Activated T-helper 2 cell treated with anti-CD3 and anti-CD28 coated beads, Interferon-gamma antibody, Interleukin-2, Interleukin-4, amounts not matched to agents 10 μg/mL and 5 μg/mL and 100 μg/mL, durations not matched to agents 14 hours and 24 hours and 36 hours (primary cell): ENCODE measurements at places on chromosomes 12 and 14.

DNA sequence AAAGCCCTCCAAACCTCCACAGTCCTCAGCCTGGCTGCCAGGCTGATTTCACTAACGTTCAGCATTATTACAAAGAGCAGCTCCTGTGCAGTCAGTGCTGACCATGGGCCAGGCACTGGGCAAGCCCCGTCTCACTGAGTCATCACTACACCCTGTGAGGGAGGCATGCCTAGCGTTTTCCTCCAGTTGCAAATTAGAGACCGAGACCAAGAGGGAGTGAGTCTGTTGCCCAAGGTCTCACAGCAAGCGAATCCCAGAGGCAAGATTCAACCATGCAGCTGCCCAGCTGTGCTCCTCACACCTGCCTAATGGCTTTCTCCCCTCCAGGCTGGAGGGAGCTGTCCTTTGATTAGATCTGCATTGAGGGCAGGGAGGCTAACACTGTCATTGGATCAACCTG is 229.3 kb upstream of the LHX5 start:
- no peaks in the 10 kb centered on the region for H3K27me3 ChIP-seq
- no peaks in the 10 kb centered on the region for H3K4me1 ChIP-seq
- DNase-seq = no peak
- H3K36me3 ChIP-seq = no peaks in the 10 kb centered on the region
- H3K4me3 ChIP-seq = no peak overlapping the region

- H3K27ac ChIP-seq = no peak overlapping the region
- DNase-seq = no peak
- no peak overlapping the region for H3K4me3 ChIP-seq
- H3K36me3 ChIP-seq = peaks cover under 1% of the 10 kb centered on the region
- peaks cover 20% of the 10 kb centered on the region for H3K4me1 ChIP-seq
Observed at GRCh38 chr12:111761099-111761498, 5.6 kb upstream of the ALDH2 start.

DNA sequence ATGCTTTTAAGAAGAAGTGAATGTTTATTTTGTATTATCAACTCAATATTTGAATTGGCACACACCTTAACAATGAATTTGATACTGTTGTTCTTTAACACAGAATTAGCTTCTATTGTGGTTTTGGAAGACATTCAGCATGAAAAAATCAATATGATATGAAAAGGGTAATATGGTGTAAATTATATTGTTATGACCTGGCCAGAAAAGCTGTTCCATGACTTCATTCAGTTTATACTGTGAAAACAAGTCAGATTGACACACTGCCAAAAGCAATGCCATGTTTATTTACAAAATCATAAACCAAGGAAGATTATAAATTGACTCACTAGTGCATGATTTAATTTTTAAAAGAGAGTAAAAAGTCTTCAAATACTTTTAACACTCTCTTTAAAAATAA is 851.4 kb upstream of the SEL1L start:
- H3K4me1 ChIP-seq = no peaks in the 10 kb centered on the region
- H3K4me3 ChIP-seq = no peak overlapping the region
- DNase-seq = no peak
- no peaks in the 10 kb centered on the region for H3K27me3 ChIP-seq
- H3K36me3 ChIP-seq = no peaks in the 10 kb centered on the region

- H3K27ac ChIP-seq = no peak overlapping the region
- no peak for DNase-seq
- peaks cover 2% of the 10 kb centered on the region for H3K4me1 ChIP-seq
- no peak overlapping the region for H3K4me3 ChIP-seq
Observed at GRCh38 chr12:88248606-88249005, 106.5 kb downstream of the TMTC3 start.

GRCh38 chr14:22973217-22974032 is 8.9 kb downstream of the AJUBA start:
- DNase-seq = no peak
- H3K27ac ChIP-seq = no peak overlapping the region

DNA sequence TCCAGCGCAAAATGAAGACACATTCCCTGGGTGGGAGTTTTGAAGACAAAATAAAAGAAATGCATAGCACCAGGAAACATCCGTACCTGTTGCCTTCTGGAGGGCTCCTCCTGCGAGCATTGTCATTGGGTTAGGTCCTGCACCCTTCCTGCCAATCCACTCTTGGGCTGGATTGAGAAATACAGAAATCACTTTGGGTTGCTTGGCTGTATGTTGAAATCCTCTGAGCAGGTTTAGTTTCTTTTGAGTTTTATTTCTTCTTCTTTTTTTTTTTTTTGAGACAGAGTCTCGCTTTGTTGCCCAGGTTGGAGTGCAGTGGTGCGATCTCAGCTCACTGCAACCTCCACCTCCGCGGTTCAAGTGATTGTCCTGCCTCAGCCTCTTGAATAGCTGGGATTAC is 67.6 kb downstream of the ARF6 start:
- DNase-seq = no peak
- no peaks in the 10 kb centered on the region for H3K27me3 ChIP-seq
- no peaks in the 10 kb centered on the region for H3K36me3 ChIP-seq
- H3K27ac ChIP-seq = no peak overlapping the region

- DNase-seq = no peak
- no peak overlapping the region for H3K4me3 ChIP-seq
- no peaks in the 10 kb centered on the region for H3K36me3 ChIP-seq
- H3K27ac ChIP-seq = no peak overlapping the region
Observed at GRCh38 chr14:79136071-79137044, 966.2 kb downstream of the NRXN3 start.

GRCh38 chr14:89435492-89435891 is 18.5 kb upstream of the FOXN3 start:
- H3K27me3 ChIP-seq = no peaks in the 10 kb centered on the region
- no peak for DNase-seq
- no peak overlapping the region for H3K27ac ChIP-seq
- no peak overlapping the region for H3K4me3 ChIP-seq
- H3K4me1 ChIP-seq = peaks cover 30% of the 10 kb centered on the region

DNA sequence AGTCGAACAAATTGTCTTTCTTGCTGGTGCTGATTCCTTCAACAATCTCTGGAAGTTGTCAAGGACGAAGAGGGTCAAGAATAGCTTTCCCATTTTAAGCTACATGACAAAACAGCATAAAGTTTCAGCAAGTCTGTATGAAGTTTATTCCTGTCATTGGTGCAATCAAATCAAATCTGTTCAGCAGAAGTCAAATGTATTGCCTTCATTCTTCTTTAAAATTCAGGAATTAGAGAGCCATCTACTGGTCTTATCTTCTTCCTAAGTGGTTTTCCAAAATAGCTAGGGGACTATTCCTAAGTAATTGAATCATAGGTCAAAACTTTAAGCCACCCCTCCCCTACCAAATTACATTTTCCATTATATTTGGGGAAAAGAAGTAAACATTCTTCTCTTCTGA is 990.2 kb downstream of the GALC start:
- no peak for DNase-seq
- H3K27me3 ChIP-seq = no peaks in the 10 kb centered on the region
- H3K4me1 ChIP-seq = no peaks in the 10 kb centered on the region
- no peak overlapping the region for H3K27ac ChIP-seq

- peaks cover 5% of the 10 kb centered on the region for H3K27me3 ChIP-seq
- no peak for DNase-seq
- no peaks in the 10 kb centered on the region for H3K4me1 ChIP-seq
- no peak overlapping the region for H3K27ac ChIP-seq
- no peak overlapping the region for H3K4me3 ChIP-seq
Observed at GRCh38 chr14:50999726-51000125, 55.4 kb upstream of the PYGL start.

- no peak overlapping the region for H3K27ac ChIP-seq
- H3K4me1 ChIP-seq = peaks cover 24% of the 10 kb centered on the region
- H3K4me3 ChIP-seq = no peak overlapping the region
- H3K27me3 ChIP-seq = peaks cover 28% of the 10 kb centered on the region
- H3K36me3 ChIP-seq = no peaks in the 10 kb centered on the region
Observed at GRCh38 chr12:13195250-13195649, 1.3 kb upstream of the EMP1 start.

DNA sequence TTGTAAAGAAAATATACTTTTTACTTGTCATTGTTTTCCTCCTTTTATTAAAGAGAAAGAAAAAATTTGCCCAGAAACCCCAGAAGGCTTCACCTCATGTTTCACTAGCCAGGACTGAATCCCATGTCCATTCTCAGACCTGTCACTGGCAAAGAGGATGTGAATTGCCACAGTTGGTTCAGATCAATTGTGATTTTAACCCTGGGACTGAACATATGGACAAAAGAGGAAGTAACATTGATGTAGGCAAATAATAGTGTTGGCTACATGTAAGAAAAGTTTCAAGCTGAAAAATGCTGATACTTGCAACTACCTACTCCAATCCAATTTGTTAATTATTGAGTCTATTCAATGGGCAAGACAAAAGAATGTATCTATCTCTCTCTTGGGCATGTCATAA is 8.6 kb upstream of the CCDC196 start:
- no peaks in the 10 kb centered on the region for H3K4me1 ChIP-seq
- H3K27me3 ChIP-seq = no peaks in the 10 kb centered on the region
- no peak overlapping the region for H3K27ac ChIP-seq
- no peak overlapping the region for H3K4me3 ChIP-seq
